Dermis blood vessel endothelial cell (primary cell): ENCODE measurements at places on chromosomes 2 and 18.

- DNase-seq = no peak
Measured at GRCh38 chr2:152609154-152609553, 108.1 kb downstream of the PRPF40A start.

- DNase-seq = no peak
Measured at GRCh38 chr2:223228871-223229270, 176.9 kb downstream of the KCNE4 start.

GRCh38 chr2:230814616-230815015, 50.1 kb upstream of the ITM2C start:
- DNase-seq = peak; percentile 55

GRCh38 chr2:158845859-158846258, 50.7 kb downstream of the DAPL1 start:
- DNase-seq = peak; percentile 82

- DNase-seq = no peak
Measured at GRCh38 chr2:65532326-65532725, 99.9 kb upstream of the SPRED2 start.

DNA sequence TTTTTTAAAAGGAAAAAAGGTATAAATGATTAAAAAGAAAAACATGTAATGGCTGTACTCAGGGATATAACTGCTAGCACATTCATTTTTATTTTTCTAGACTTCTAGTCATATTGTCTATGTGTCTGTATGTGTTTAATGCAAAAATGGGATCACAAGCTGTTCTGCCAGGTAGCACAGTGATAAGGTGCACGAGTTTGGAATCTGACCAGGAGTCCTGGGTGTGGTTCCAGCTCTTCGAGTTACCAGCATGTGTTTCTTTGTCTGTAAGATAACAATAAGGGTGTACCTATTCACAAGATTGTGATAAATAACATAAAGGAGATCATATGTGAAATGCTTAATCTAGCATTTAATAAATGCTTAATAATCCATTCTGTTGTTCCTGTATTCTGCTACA, 145.3 kb downstream of the PKP4 start:
- no peak for DNase-seq

GRCh38 chr2:123976054-123976648, 48.9 kb upstream of the CNTNAP5 start:
- DNase-seq = no peak

GRCh38 chr18:61771861-61772260, 120.9 kb downstream of the RNF152 start:
- no peak for DNase-seq

- DNase-seq = no peak
Measured at GRCh38 chr2:144939590-144939989, 419.7 kb upstream of the ZEB2 start.

- no peak for DNase-seq
Measured at GRCh38 chr2:10841547-10842219, 29.1 kb upstream of the PDIA6 start.

DNA sequence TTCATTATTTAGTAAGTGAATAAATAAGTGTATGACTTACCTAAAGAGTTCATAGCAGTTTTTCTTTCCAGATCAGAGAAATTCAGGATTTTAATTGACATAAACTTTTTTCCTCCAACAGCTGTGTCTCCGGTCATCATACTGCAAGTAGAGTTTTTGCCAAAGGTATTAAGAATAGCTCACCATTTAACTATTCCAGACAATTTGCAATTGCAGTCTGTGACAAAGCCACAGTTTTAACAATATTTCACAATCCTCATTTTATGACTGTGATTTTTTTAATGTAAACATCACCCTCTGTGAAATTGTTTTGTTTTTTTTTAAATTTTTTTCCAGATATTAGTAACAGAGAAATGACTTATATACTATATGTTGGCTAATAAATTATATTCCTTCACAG, 199.1 kb downstream of the TRIB2 start:
- no peak for DNase-seq

DNA sequence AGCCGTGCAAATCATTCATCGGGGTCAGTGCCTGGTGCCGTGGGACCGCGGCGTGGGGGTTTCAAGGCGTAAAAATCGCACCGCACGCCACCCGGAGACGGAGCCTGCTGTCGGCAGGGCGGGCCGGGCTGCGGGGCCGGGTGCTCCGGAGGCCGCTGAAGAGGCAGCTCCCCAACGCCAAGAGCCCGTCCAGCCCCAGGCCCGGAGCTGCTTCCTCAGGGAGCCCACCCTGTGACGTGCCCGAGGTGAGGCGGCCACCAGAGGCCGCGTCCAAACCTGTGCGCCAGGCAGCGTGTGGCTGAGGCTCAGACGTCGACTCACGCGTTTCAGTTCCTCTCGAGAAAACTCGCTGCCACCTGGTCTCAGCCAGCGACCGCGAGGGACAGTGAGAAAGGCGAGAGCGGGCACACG, 98.1 kb downstream of the NFATC1 start:
- DNase-seq = no peak

DNA sequence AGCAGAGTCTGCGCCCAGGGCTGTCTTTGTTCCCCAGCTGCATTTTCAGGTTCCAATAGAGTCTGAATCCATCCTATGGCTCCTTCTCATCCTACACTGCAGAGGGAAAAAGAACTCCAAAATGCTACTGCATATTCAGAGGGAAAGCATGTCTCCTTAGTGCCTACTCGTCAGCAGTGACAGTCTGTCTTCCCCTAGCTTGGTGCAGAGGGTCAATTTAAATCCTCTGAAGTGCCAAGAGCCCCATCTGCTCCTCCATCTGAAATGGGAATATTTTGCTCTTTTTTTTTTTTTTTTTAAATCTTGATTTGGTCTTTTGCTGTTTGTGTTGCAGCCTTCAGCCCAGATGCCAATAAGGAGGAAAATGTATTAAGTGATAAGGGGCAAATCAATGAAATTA, 199.3 kb downstream of the RNF144A start:
- no peak for DNase-seq

- DNase-seq = no peak
Measured at GRCh38 chr18:56952026-56952425, 194.9 kb upstream of the BOD1L2 start.

DNA sequence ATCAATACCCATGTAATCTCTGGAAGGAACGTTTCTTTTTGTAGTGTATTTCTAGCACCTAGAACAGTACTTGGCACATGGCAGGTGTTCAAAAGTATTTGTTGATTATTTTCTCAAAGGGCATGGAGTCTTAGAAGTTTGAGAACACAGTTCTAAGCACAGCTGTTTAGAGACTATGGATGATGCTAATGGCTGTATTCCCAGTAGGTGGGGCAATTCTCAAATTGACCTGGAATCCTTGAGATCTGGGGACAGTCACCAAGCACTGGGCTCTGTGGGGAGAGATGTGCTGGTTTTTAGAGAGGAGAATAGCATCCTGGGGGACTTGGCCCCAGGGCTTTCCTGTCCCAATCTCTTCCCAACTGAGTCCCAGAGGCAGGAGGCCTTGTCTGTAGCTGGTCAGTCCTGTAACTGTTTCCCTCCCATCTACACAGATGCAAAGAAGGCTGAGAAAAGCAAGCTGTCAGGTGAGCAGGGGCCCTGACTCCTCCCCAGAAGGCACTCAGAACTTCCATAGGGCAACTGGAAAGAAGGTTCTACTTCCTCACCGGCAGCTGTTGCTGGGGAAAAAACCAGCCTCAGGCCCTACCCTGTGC, 17.5 kb upstream of the IL36G start:
- DNase-seq = no peak

- DNase-seq = no peak
Measured at GRCh38 chr2:85259879-85260278, 67.9 kb downstream of the TGOLN2 start.

- DNase-seq = no peak
Measured at GRCh38 chr18:76627444-76627843, 132.4 kb upstream of the ZNF516 start.

DNA sequence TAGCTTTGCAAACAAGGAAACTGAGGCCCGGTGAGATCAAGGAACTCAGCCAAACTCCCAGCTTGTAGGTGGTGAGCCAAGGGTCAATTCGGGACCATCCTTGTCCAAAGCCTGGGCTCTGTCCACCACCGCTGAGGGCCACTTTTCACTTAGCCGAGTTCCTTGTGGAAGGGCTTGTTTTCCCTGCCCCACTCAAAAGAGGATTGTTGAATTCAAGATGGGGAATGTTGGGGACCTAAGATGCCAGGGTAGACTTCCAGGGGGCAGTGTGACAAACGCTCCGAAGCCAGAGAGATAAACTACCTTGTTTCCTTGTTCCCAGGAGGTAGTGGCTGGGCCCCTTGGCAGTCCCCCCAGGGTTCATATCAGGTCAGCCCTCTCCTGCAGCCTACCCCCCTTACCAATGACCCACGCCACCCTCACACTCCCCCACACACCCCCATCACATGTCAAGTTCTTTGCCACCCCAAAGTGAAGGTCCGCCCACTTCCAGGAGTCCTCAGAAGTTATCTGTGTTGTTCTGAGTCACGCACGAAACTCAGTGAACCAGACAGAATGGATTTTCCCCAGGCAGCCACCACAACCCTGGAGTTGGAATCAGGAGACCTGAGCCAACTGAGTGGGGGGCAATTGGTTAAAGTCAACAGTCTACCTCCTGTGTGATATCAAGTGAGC, 10.3 kb upstream of the ATOH8 start:
- peak; percentile 52 for DNase-seq

- no peak for DNase-seq
Measured at GRCh38 chr18:906416-907114, 1.9 kb downstream of the ADCYAP1 start.

GRCh38 chr18:79544386-79544963, 135.1 kb upstream of the CTDP1 start:
- DNase-seq = no peak

DNA sequence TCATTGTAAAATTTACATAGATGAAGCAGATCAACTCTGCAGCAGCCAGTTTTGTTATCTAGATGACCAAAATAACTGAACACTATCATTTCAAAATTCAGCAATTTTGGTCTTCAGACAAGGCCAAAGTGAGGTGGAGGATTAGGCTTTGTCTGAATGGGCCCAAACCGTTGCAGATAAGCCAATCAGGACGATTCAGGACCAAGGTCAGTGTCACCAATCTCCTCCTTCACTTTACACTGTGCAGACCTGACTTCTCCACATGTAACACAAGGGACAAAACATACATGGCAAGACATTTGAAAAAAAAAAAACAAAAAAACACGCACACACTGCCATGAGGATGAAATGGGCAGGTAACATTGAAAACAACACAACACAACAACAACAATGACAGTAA, 211.2 kb downstream of the NAPG start:
- DNase-seq = peak; percentile 12

GRCh38 chr2:54941248-54941984, 108.8 kb downstream of the RTN4 start:
- no peak for DNase-seq
